ENCODE measurements at places on chromosomes 6 and 20.

- no peak for DNase-seq
Observed at GRCh38 chr6:119218548-119218947, 131.0 kb downstream of the MAN1A1 start.

DNA sequence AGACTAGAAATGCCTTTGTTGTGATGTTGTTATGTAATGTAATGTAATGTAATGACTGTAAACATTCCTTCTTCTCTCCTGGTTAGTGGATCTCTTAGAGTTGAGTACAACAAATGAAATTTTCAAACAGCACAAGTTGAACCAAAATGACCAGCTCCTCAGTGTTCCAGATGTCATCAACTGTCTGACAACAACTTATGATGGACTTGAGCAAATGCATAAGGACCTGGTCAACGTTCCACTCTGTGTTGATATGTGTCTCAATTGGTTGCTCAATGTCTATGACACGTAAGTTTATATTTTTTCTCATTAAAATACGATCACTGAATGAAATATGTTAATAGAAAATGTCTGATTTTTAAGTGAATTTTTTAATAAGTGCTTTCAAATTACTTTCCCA lies 496.7 kb downstream of the UTRN start:
- no peak for DNase-seq

DNA sequence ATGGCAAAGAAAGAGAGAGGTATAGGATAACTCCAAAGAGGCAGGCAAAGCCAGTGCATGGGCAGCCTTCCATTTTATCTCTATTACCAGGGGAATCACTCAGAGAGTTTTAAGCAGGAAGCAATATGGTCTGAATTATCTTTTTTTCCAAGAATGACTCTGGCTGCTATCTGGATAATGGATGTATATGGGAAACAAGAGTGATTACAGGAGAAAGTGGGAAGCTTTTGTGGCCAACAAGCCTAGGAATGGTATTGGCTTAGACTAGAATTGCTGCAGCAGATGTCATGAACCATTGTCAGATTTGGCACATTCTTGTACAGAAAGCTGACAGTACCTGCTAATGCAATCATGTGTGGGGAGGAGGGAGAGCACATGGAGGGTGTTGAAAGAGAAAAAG lies 73.0 kb upstream of the BTBD3 start:
- no peak for DNase-seq

GRCh38 chr20:33664762-33665144 lies 2.0 kb upstream of the ACTL10 start:
- DNase-seq: no peak

DNA sequence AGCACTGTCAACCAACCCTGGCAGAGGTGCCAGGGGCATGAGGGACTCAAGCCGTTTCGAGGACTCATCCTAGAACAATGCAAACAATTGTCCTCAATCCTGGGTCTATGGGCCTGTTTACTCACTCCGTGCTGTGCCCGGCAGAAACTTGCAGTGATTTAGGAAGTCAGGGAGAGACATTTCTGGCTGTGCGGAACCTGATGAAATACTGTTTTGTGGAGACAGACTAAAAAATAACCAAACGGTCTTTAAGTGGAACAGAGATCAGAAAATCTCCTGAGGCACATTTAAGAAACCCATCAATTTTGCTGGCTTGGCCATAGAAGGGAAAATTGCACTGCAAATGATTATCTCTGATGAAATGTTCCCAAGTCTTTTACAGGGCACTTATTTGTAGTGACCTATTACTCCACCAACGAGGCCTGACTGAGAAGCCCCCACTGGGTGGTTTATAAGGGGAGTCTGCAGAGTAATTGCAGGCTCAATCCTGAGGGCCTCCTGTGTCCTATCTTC lies 79.8 kb upstream of the KCNK16 start:
- DNase-seq: no peak

- DNase-seq: no peak
Observed at GRCh38 chr20:51660672-51661608, 107.2 kb downstream of the ATP9A start.

DNA sequence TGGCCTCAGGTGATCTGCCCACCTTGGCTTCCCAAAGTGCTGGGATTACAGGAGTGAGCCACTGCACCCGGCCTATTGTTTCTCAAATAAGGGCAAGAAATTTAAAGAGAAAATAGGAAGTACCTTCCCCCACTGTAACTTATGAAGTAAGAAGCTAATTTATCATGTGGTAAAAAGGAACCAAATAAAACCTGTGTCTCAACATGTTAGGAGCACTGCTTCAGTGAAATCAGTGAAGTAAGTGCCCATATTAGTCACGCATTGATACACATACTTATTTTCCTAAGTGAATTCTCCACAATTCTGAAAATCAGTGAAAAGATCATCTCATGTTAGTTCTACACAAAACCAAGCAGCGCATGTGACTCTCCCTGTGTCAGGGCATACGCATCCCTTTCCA lies 14.2 kb upstream of the LPA start:
- DNase-seq: no peak

- DNase-seq: no peak
Observed at GRCh38 chr6:167761794-167762258, 64.9 kb upstream of the AFDN start.

GRCh38 chr6:170429450-170429849 lies 122.9 kb downstream of the FAM120B start:
- DNase-seq: no peak
